Tongue (tissue), 3 donors: ENCODE measurements at places on chromosomes 6 and 20.

DNA sequence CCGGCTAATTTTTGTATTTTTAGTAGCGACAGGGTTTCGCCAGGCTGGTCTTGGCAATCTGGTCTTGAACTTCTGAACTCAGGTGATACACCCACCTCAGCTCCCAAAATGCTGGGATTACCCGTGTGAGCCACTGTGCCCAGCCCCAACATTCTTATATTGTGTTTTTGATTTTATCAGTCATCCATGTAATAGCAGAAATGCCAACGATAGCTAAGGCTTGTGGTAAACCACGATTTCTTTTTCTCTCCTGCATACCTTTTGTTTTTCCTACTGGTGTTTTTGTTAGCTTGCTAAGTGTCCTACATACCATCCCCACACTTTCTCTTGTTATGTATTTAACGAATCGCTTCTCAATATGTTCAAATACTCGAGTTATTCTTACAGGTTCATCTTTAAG is 12.1 kb downstream of the PHACTR2 start:
- DNase-seq: no peak

- DNase-seq: no peak
These were observed 167.1 kb downstream of the PRL start for GRCh38 chr6:22129751-22130150.

- no peak for DNase-seq
These were observed 1.5 kb upstream of the ARFGEF2 start for GRCh38 chr20:48919882-48920526.

DNA sequence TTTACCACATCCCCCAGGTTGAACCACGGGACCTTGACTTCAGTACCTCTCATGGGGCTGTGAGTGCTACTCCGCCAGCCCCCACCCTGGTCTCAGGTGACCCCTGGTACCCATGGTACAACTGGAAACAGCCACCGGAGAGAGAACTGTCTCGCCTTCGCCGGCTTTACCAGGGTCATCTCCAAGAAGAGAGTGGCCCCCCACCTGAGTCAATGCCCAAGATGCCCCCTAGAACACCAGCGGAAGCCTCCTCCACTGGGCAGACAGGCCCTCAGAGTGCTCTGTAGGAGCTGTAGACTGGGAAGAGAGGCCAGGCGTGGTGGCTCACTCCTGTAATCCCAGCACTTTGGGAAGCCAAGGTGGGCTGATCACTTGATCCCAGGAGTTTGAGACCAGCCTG is 1.2 kb upstream of the ATAT1 start:
- no peak for DNase-seq

GRCh38 chr6:158837684-158838625 is 18.8 kb upstream of the EZR start:
- no peak for DNase-seq

GRCh38 chr20:59118855-59119254 is 44.8 kb upstream of the ZNF831 start:
- no peak for DNase-seq

DNA sequence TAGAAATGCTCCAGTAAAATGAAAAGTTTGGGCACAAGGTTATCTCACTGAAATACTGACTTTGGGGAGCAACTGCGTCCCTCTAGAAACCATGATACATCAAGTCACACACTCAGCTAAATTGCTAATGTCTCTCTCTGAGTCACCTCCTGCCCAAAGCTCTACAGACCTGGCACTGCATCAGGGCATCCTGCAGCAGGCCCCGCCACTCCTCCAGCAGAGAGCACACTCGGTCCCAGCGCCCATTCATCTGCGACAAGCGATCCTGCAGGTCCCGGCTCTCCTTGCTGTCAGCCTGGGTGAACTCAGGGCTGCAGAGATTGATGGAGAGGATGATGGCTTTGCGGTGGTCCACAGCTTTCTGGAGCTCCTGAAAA is 329.0 kb downstream of the ESR1 start:
- no peak for DNase-seq

- no peak for DNase-seq
These were observed 96.3 kb upstream of the ZBTB24 start for GRCh38 chr6:109579361-109579760.

- DNase-seq: no peak
These were observed 17.7 kb upstream of the ADGRF4 start for GRCh38 chr6:47680724-47681123.

DNA sequence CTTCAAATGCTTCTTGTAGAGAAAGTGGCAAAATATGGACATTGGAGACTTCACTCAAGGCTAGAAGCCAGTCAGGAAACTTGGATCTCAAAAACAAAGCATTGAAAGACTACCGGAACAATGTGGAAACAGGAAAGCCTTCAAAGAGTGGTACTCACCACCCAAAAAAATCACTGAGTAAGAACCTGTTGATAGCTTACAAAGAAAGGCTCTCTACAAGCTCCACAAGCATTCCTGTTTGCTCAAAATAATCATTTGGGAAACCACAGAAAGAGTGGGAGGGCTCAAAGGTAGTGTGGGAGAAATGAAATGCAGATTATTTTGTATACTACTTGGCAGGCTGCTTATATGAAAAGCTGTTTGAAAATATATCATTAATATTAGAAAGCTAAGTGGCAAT is 9.5 kb upstream of the DST start:
- DNase-seq: no peak

DNA sequence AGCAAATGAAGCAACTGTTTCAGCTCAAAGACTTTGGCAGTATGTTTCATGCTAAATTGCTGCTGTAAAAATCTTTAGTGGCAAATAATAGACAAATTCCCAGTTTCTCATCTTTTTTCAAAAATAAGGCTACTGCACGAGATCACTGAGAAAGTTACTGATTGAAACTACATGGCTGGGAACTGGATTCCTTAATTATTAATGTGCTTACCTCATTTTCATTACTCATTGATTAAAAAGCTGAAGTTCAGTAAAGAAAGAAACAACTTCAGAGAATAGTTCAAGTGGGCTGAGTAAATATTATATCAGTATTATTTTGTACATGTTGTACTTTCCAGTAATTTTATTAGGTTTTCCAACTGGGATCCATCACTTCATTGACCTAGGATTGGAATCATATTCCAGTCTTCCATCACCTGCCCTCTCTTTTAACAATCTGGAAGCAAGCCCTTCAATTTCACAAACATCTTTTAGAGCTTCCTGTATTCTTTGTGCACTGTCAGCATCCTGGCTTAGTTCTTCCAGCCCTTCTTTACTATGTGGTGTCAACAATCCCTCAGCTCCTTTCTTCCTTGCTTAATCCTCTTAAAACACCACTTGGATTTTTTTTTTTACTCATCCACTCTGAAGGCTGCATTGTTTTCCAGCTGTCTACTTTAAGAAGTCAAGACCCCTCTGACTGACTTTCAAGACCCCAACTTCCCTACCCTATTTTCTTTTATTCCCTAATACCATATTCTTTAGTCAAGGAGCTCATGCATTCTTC is 4.3 kb downstream of the MEI4 start:
- no peak for DNase-seq

- DNase-seq: no peak
These were observed 164.8 kb downstream of the SOBP start for GRCh38 chr6:107654764-107655163.

GRCh38 chr20:33693741-33694638 is 7.8 kb upstream of the E2F1 start:
- DNase-seq: peak; percentile 91

GRCh38 chr6:33786736-33787135 is 2.2 kb downstream of the LEMD2 start:
- no peak for DNase-seq

DNA sequence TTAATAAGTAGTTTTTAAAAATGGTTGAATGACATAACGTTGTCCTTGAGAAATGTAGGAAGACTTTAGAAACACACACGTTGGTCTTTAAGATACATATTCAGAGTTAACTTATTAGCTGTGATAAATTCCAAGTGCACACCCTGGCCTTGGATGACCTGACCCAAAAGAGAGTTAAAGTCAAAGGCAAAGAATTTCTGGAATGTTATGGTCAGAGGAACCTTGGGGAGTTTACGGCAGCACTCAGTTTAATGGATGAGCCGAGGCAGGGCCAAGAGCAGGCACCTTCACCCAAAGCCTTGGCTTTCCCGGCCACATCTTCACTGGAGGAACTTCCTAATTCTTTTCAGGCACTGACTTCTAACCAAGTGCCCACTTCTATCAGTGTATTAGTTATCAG is 200.5 kb downstream of the SMOC2 start:
- no peak for DNase-seq

GRCh38 chr6:4320860-4321259 is 185.5 kb upstream of the ECI2 start:
- DNase-seq: no peak

GRCh38 chr6:84525907-84526306 is 238.5 kb downstream of the TBX18 start:
- DNase-seq: peak; percentile 19

GRCh38 chr6:161035182-161035980 is 43.8 kb downstream of the MAP3K4 start:
- no peak for DNase-seq
